ENCODE measurements at places on chromosomes 7 and 10.
A peak's percentile ranks its signal among the peaks of the same experiment; 100 is the strongest.

DNA sequence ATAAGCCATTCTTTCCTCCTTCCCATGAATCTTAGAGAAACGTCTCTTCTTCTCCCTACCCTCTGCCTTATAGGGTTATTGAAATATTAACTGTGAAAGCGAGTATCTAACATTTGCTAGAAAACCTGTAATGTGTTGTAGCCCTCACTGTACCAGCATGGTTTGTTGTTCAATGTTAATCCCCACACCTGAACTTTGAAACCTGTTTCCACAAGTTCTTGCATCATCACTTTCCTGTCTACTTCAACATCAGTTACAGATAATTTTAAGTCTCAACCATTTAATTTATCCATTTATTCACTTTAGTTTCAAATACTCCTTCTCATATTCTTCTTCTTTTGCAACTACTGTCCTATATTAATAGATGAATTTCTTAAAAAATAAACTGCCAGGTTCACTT, 148.2 kb downstream of the ETV1 start:
- no peaks in the 10 kb centered on the region for H3K27me3 ChIP-seq
- no peaks in the 10 kb centered on the region for H3K36me3 ChIP-seq
- DNase-seq, result no peak
- H3K4me3 ChIP-seq, result no peak overlapping the region

GRCh38 chr10:10786109-10787090, 231.3 kb upstream of the CELF2 start:
- no peaks in the 10 kb centered on the region for H3K27me3 ChIP-seq
- H3K4me1 ChIP-seq, result peaks cover 8% of the 10 kb centered on the region
- H3K27ac ChIP-seq, result peak overlapping the region; percentile 77
- H3K36me3 ChIP-seq, result no peaks in the 10 kb centered on the region

- no peaks in the 10 kb centered on the region for H3K4me1 ChIP-seq
- H3K4me3 ChIP-seq, result no peak overlapping the region
- H3K27ac ChIP-seq, result no peak overlapping the region
- H3K27me3 ChIP-seq, result peaks cover 37% of the 10 kb centered on the region
- no peaks in the 10 kb centered on the region for H3K36me3 ChIP-seq
- DNase-seq, result no peak
These were observed 11.8 kb downstream of the WDFY4 start for GRCh38 chr10:48696535-48696873.

DNA sequence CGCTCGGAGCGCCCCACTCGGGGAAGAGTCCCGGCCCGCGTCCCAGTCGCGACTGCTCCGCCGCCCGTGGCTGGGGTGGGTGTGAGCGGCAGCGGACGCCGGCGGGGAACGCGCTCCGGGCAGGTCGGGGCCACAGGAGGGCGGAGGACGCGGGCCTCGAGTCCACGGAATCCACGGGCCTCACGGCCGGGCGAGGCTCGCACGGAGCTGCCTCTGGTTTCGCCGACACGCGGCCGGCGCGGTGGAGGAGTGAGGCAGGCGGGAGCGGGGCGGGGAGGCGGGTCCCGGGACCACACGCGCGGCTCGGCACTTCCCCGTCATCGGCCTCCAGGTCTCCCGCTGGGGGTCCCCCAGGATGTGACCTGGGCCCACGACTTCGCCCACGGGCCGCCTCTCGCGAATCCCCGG, 533 bp upstream of the NKX6-2 start:
- peaks cover 66% of the 10 kb centered on the region for H3K27me3 ChIP-seq
- H3K27ac ChIP-seq, result no peak overlapping the region
- H3K4me3 ChIP-seq, result no peak overlapping the region

GRCh38 chr7:2967253-2967652, 76.4 kb downstream of the CARD11 start:
- no peak overlapping the region for H3K27ac ChIP-seq
- H3K4me3 ChIP-seq, result no peak overlapping the region
- no peaks in the 10 kb centered on the region for H3K36me3 ChIP-seq

- H3K27me3 ChIP-seq, result no peaks in the 10 kb centered on the region
- no peak for DNase-seq
- peaks cover 18% of the 10 kb centered on the region for H3K36me3 ChIP-seq
- H3K27ac ChIP-seq, result no peak overlapping the region
- no peak overlapping the region for H3K4me3 ChIP-seq
These were observed 69.0 kb downstream of the CHRM2 start for GRCh38 chr7:136937436-136937835.

- no peak overlapping the region for H3K27ac ChIP-seq
- no peak for DNase-seq
- H3K4me3 ChIP-seq, result no peak overlapping the region
- H3K4me1 ChIP-seq, result no peaks in the 10 kb centered on the region
- peaks cover 23% of the 10 kb centered on the region for H3K36me3 ChIP-seq
These were observed 44.7 kb upstream of the SUN1 start for GRCh38 chr7:787332-788240.

DNA sequence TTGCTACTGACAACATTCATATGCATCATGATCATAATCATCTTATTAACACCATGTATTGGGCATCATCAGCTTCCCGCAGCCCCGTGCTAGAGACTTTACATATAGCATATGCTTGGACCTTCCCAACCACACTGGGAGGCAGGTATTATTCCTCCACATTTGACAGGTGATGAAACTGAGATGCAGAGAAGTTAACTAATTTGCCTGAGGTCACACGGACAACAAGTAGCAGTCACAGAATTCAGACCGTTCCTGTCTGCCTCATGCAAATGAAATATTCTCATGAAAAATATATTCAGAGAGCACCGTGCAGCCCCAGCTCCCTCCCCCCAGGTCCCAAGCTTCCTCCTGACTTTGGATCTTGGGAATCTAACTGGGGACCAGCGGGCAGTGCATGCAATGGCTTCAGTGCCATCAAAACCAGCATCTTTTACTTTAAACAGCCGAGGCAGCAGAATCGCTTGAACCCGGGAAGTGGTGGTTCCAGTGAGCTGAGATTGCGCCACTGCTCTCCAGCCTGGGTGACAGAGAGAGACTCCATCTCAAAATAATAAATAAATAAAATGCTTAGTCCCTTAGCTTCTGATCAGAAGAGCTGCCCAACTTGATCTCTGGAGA, 112.2 kb upstream of the GPR26 start:
- H3K27ac ChIP-seq, result no peak overlapping the region
- DNase-seq, result no peak
- no peaks in the 10 kb centered on the region for H3K4me1 ChIP-seq

DNA sequence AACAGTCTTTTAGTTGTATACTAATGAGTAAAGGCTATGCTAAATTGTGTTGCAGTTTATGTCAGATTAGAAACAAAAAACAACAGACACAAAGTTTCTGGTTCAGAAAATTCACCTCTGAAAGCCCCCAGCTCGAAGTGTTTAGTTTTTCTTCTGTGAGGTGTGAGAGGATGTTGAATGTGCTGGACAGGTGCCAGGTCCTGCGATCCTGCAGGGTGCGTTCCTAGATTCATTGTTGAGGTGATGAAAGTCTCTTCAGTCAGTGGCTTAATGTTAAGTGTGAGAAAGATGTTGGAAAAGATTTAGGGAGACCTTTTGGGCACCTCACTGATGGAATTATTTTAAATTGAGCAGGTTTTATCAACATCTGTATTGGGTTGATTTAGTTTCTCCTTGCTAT, 287.3 kb downstream of the SDK1 start:
- H3K27ac ChIP-seq, result no peak overlapping the region
- H3K4me1 ChIP-seq, result no peaks in the 10 kb centered on the region

GRCh38 chr7:7737674-7738073, 19.3 kb upstream of the RPA3 start:
- no peak overlapping the region for H3K27ac ChIP-seq
- H3K4me1 ChIP-seq, result no peaks in the 10 kb centered on the region
- no peak overlapping the region for H3K4me3 ChIP-seq
- H3K36me3 ChIP-seq, result no peaks in the 10 kb centered on the region
- DNase-seq, result no peak

DNA sequence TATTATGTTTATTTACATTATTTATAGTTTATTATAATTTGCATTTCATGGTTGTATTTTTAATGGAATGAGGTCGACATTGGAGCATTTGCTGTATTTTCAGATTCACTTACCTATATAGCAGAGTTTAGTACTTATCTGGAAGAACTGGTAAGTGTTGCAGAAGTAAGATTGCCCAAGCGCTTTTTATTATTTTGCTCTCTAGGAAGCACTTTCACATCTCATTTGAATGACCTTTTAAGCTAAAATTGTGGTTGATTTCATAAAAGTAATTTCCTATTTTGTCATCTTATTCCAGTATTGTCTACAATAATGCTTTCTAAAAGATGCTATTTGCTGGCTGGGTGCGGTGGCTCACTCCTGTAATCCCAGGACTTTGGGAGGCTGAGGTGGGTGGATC, 28.6 kb downstream of the SEC61A2 start:
- H3K27me3 ChIP-seq, result no peaks in the 10 kb centered on the region
- H3K36me3 ChIP-seq, result peaks cover 41% of the 10 kb centered on the region
- H3K4me3 ChIP-seq, result no peak overlapping the region
- no peaks in the 10 kb centered on the region for H3K4me1 ChIP-seq

- H3K4me1 ChIP-seq, result 0 out of 2 replicates have a peak, but pooled peaks cover 2% of the 10 kb centered on the region
- DNase-seq, result no peak
- H3K36me3 ChIP-seq, result peaks cover 49% of the 10 kb centered on the region
- no peak overlapping the region for H3K27ac ChIP-seq
- no peak overlapping the region for H3K4me3 ChIP-seq
These were observed 28.4 kb downstream of the DAGLB start for GRCh38 chr7:6419310-6419773.

DNA sequence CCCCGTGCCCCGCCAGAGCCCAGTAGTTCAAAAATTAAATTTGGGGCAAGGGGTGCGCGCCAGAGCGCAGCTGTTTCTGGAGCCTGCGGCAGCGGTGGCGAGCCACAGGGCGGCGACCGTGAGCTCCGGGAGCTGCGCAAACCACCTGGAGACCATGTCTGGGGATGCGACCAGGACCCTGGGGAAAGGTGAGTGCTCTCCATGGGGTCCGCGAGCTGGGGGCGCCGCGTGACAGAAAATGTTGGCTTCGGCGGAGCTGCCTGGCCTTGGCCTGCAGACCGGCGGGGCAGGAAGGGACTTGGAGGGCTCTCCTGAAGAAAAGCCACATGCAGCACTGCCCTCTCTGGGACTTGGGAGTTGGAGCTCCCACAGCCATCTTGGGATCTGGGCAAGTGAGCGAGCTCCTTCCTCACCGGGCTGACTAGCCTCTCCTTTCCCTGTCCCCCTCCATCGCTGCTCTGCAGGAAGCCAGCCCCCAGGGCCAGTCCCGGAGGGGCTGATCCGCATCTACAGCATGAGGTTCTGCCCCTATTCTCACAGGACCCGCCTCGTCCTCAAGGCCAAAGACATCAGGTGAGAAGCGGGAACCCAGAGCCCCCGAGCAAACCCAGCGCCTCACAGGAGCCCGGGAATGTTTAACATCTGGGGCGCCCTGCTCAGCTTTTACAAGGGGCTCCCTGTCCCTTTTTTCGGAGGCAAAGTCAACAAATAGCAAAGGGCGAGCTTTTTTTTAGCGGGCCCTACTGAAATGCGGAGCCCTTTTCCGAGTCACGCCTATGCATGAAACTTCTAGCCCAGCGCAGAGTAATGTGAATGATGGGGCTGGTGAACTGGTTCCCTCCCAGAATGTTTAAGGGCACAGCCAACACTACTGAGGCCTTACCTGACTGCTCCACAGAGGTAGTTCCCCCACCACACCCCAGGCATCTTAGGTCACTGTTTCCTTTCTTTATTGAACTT, 6.1 kb downstream of the GSTO2 start:
- no peaks in the 10 kb centered on the region for H3K27me3 ChIP-seq
- no peak for DNase-seq
- no peak overlapping the region for H3K27ac ChIP-seq
- H3K4me3 ChIP-seq, result peak overlapping the region; percentile 29
- no peaks in the 10 kb centered on the region for H3K36me3 ChIP-seq
- peaks cover 13% of the 10 kb centered on the region for H3K4me1 ChIP-seq

GRCh38 chr10:100803492-100803891, 58.1 kb downstream of the PAX2 start:
- H3K27ac ChIP-seq, result no peak overlapping the region
- DNase-seq, result no peak
- H3K4me3 ChIP-seq, result no peak overlapping the region
- peaks cover 69% of the 10 kb centered on the region for H3K27me3 ChIP-seq
- H3K36me3 ChIP-seq, result no peaks in the 10 kb centered on the region
- no peaks in the 10 kb centered on the region for H3K4me1 ChIP-seq

DNA sequence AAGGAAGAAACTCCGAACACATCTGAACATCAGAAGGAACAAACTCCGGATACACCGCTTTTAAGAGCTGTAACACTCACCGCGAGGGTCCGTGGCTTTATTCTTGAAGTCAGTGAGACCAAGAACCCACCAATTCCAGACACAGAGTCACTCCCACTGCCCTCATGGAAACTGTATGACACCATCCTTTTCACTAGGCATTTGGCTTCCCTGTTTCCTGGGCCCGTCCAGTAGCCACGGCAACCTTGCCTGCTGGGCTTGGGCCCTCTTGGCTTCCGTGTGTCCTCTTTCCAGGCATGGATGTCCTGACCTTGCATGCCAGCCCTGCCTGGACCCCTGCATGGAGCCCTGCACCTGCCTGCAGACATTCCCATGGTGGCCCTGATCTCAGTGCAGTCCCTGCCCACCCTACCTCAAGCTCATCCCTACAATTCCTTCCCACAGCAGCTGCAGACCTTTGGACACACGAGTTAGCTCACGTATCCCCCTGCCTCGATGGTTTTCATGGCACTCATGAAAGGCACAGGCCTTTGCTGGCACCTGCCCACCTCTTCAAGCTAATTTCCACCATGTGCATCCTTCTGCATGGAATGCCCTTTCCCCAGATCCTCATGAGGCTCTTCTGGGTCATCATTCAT, 6.7 kb downstream of the SH2D4B start:
- no peaks in the 10 kb centered on the region for H3K4me1 ChIP-seq
- no peak for DNase-seq
- H3K27ac ChIP-seq, result no peak overlapping the region
- no peak overlapping the region for H3K4me3 ChIP-seq

DNA sequence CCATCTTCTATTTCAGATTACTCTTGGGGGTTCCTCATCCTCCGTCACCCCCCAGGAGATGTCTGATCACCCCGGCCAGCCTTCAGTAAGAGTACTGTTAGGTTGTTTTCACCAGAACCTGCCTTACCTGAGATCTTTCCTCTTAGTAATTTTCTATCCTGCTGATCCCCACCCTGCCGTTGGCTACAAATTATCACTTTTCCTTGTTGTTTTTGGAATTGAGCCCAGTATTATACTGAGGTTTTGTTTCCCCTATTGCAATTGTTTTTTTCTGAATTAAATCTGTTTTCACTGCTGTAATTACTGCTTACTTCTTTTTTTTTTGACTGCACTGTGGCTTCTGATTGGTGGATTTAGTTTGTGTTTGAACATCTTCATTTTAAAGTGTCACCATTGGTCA, 14.7 kb downstream of the SPAM1 start:
- H3K4me1 ChIP-seq, result no peaks in the 10 kb centered on the region
- DNase-seq, result no peak
- H3K27ac ChIP-seq, result no peak overlapping the region
- H3K4me3 ChIP-seq, result no peak overlapping the region
- no peaks in the 10 kb centered on the region for H3K36me3 ChIP-seq
- H3K27me3 ChIP-seq, result no peaks in the 10 kb centered on the region

GRCh38 chr10:27728338-27728737, 17.3 kb downstream of the MKX start:
- H3K27me3 ChIP-seq, result 0 out of 2 replicates have a peak, but pooled peaks cover 1% of the 10 kb centered on the region
- no peaks in the 10 kb centered on the region for H3K36me3 ChIP-seq
- peaks cover 5% of the 10 kb centered on the region for H3K4me1 ChIP-seq
- H3K27ac ChIP-seq, result no peak overlapping the region
